ENCODE measurements at places on chromosomes 13 and 19.

- no peak overlapping the region for H3K4me3 ChIP-seq
- H3K27ac ChIP-seq: peak overlapping the region; percentile 2
- no peaks in the 10 kb centered on the region for H3K27me3 ChIP-seq
- H3K36me3 ChIP-seq: no peaks in the 10 kb centered on the region
These were observed 145.6 kb upstream of the FRY start for GRCh38 chr13:31885994-31886393.

- no peak for DNase-seq
- H3K27ac ChIP-seq: peak overlapping the region; percentile 93
- H3K27me3 ChIP-seq: no peaks in the 10 kb centered on the region
- peaks cover 36% of the 10 kb centered on the region for H3K36me3 ChIP-seq
- H3K4me1 ChIP-seq: peaks cover 57% of the 10 kb centered on the region
These were observed 6.5 kb downstream of the CIC start for GRCh38 chr19:42275517-42275916.

DNA sequence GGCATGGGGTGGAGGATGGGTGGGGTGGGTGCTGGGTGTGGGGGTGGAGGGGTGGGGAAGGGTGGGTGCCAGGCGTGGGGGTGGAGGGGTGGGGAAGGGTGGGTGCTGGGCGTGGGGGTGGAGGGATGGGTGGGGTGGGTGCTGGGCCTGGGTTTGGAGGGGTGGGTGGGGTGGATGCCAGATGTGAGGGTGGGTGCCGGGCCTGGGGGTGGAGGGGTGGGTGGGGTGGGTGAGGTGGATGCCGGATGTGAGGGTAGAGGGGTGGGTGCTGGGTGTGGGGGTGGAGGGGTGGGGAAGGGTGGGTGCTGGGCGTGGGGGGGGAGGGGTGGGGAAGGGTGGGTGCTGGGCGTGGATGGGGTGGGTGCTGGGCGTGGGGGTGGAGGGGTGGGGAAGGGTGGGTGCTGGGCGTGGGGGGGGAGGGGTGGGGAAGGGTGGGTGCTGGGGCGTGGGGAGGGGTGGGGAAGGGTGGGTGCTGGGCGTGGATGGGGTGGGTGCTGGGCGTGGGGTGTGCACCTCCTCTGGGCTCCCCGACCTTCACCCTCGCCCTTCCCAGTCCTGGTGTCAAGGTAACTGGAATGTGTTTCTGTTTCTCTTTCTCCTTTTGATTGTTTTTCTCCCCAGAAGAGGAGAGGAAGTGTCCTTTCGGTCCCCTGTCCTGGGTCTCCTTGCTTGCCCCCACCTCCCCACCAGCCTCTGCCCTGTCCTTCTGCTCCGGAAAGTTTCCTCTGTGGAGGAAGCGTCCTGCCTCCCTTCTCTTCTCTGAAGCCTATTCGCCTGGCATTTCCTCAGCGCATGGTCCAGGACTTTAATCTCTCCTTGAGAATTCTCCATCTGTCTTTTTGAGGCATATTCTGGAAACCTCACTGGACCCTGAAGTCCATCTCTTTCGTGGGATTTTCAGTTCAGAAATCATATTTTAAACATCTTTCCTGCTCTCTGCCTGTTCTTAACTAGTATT, 22.9 kb upstream of the CFAP97D2 start:
- H3K4me3 ChIP-seq: no peak overlapping the region
- no peaks in the 10 kb centered on the region for H3K27me3 ChIP-seq
- H3K27ac ChIP-seq: no peak overlapping the region
- no peaks in the 10 kb centered on the region for H3K36me3 ChIP-seq
- no peaks in the 10 kb centered on the region for H3K4me1 ChIP-seq

- H3K27ac ChIP-seq: peak overlapping the region; percentile 79
- H3K36me3 ChIP-seq: peaks cover 2% of the 10 kb centered on the region
- no peaks in the 10 kb centered on the region for H3K4me1 ChIP-seq
- H3K27me3 ChIP-seq: no peaks in the 10 kb centered on the region
- peak overlapping the region; percentile 68 for H3K4me3 ChIP-seq
These were observed 60.0 kb downstream of the ZAR1L start for GRCh38 chr13:32254916-32255723.

DNA sequence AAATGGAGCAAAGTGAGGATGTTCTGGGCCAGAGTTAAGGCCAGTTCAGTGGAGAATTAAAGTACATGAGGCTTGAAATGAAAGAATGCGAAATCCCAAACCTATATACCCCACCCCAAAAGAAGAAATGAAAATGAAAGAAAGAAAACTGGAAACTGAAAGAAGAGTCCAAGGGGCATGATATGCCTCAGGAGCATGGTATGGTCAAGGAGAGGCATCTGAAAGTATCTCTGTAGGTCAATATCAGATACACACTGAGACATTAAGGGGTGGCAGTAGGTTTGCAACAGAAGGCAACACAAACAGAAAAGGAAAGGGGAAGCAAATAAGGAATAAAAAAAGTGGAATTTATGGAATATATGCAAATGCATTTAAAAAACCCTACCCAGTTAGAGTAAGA, 166.5 kb downstream of the COG6 start:
- DNase-seq: no peak
- no peaks in the 10 kb centered on the region for H3K27me3 ChIP-seq
- no peak overlapping the region for H3K27ac ChIP-seq
- H3K36me3 ChIP-seq: no peaks in the 10 kb centered on the region

- no peak overlapping the region for H3K27ac ChIP-seq
- H3K36me3 ChIP-seq: no peaks in the 10 kb centered on the region
These were observed 5.6 kb downstream of the UBAC2 start for GRCh38 chr13:99206226-99206625.

DNA sequence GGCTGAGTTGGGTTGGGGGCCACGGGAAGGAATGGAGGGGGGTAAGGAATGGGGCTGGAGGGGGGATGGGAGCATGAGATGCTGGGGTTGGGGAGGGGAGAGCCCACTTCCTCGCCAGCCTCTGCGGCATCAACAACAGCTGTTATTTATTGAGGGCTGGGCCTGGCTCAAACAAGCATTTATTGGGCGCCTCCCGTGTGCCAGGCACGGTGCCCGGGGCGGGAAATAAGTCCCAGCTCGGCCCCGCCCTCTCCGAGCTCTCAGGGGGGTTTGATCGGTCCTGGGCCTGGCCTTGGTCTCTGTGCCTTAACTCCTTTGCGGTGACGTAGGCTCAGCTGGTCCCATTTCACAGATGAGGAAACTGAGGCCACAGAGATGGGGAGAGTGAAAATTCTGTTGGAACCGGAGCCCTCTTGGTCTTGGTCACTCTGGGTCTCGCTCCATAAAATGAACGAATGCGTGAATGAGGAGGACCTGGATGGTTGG, 919 bp upstream of the ADAMTS10 start:
- no peak overlapping the region for H3K4me3 ChIP-seq
- peaks cover 11% of the 10 kb centered on the region for H3K4me1 ChIP-seq
- no peaks in the 10 kb centered on the region for H3K27me3 ChIP-seq
- no peaks in the 10 kb centered on the region for H3K36me3 ChIP-seq
- H3K27ac ChIP-seq: peak overlapping the region; percentile 90
- DNase-seq: no peak

DNA sequence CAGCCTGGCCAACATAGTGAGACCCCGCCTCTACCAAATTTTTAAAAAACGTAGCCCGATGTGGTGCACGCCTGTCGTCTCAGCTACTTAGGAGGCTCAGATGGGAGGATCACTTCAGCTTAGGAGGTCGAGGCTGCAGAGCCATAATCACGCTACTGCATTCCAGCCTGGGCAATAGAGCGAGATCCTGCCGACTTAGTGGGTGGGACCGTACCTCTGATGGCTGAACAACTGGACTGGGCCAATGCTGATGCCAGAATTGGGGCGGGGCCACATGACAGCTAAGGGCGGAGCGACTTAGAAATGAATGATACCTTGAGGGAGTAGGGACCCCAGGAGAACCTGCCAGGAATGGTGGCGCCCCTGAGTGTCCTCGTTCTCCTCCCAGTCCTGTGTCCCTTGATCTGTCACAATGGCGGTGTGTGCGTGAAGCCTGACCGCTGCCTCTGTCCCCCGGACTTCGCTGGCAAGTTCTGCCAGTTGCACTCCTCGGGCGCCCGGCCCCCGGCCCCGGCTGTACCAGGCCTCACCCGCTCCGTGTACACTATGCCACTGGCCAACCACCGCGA, 3.6 kb downstream of the LTBP4 start:
- DNase-seq: no peak

DNA sequence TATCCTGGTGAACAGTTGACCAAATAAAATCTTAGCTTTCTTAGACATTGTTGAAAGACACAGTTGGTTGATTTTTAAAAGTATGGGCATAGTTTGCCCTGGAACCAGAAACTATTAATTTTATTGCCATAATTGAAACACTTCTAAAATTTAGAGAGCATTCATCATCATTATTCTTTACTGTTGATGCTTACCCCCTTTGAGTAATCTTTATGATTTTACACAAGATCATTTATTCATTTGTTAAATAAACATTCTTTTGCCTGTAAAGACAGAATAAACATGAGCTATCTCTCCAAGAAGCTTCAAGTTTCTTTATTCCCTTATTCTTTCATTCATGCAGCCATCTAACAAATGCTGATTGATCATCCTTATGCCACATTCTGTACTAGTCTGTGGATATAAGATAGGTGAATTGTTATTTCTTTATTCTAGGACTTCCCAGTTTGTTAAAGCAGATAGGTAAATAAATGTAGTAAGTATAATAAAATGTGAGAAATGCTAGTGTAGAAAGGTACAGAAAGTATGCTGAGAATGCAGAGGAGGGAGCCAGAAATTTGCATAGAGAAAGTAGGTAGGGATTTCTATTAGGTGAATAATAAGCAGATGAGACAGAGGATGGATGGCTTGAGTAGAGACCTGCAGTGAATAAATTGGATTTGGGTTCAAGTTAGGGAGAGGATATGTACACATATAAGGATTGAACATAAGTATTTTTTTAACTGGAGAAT, 8.2 kb downstream of the SERTM1 start:
- no peak overlapping the region for H3K27ac ChIP-seq
- no peaks in the 10 kb centered on the region for H3K36me3 ChIP-seq
- no peak overlapping the region for H3K4me3 ChIP-seq
- H3K27me3 ChIP-seq: no peaks in the 10 kb centered on the region

Measured in ascending aorta (tissue), 2 donors.